ENCODE measurements at places on chromosomes 7 and 10.

DNA sequence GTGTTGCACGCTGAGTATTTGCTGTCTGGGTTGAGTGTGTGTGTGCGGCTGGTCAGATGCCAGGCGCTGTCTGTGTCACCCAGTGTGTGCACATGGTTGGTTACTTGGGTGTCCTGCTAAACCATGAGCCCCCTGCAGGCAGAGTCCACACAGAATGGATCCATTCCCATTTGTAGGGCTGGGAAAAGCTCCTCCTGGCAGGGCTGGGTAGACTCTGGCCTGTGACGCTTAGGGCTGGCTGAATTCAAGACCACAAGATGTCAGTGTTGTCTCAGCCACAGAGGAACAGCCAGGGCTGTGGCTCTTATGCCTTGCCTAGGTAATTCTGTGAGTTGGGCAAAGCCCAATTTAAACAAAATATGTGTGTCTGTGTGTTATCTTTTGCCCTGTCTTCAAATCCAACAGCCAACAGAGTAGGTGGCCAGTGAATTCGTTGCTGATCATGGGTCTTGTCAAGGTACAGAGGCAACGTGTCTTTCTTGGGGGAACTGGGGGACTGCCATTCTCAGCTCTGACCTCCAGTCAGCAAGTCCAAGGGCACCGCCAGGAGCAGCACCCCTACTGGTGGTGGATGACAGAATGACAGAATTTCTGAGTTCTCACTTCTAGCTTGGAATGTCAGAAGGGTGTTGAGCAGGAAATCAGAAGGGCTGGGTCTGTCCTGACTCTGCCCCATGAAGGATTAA lies 285.1 kb downstream of the CCSER2 start:
- no peak for DNase-seq

DNA sequence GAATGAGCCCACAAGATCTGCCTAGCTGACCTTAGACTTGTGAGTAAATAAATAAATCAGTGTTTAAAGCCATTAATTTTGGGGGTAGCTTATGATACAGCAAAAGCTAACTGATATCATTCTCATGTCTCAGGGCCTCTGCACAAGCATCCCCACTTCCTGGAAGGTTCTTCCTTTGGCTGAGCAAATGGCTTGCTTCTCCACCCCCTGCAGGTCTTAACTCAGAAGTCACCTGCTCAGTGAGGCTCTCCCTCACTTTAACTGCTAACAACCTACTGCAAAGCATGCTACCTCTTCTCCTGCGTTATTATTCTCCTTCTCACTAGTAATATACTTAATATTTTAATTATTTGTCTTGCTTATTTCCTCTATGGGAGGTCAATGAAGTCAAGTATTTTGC lies 167.3 kb downstream of the TPK1 start:
- no peak for DNase-seq

GRCh38 chr7:756231-756927 lies 29.3 kb upstream of the PRKAR1B start:
- DNase-seq: no peak

DNA sequence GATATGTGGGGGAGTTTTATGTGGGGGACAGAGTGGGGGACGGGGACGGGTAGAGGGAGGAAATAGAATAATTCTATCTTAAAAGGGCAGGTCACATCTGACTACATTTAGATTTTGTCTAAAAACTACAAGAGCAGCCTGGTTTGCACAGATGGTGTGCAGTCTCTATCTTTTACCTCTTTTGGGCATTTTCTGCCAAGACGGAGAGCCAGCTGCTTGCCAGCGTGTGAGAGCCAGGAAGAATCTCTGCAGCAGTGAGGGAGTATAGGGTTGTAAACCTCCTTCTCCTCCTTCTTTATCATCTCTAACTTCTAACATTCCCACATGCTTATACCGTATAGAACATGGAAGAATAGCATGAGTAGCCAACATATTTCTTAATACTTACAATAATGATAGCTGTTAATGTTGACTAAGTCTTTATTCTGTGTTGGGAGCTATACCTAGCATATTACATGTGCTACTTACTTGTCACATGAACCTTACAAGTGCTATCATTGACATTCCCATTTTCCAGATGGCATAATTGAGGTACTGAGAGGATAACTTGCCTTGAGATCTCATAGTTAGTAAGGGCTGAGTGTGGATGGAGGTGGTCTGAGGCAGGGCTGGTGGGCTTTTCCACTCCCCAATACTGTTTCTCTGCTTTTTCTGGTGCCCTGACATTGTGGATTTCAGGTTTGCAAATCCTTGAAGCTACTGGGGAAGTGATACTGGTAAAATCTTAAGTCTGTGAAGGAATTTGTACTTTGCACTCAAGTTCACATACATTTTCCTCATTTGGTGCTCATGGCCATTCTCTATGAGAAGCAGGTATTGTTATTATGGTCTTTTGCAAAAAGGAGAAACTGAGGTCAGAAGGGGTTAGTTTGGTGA lies 1.1 kb downstream of the ENTPD1 start:
- no peak for DNase-seq

DNA sequence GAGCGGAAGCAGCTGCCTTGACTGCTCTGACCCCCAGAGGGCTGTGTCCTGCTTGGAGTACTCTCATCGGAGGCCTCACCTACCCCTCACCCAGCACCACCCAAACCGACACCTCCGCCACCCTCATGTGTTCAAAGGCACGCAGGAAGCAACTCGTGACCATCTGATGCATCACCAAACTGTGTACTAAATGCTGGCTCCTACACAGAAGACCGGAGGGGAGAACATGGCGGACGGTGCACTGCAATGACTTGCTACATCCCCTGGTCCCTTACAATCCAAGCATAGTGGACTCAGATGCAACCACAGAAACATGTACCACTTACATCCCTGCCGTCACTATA lies 3.4 kb downstream of the PDAP1 start:
- no peak for DNase-seq

- no peak for DNase-seq
Observed at GRCh38 chr10:97514344-97514743, 15.6 kb downstream of the UBTD1 start.

DNA sequence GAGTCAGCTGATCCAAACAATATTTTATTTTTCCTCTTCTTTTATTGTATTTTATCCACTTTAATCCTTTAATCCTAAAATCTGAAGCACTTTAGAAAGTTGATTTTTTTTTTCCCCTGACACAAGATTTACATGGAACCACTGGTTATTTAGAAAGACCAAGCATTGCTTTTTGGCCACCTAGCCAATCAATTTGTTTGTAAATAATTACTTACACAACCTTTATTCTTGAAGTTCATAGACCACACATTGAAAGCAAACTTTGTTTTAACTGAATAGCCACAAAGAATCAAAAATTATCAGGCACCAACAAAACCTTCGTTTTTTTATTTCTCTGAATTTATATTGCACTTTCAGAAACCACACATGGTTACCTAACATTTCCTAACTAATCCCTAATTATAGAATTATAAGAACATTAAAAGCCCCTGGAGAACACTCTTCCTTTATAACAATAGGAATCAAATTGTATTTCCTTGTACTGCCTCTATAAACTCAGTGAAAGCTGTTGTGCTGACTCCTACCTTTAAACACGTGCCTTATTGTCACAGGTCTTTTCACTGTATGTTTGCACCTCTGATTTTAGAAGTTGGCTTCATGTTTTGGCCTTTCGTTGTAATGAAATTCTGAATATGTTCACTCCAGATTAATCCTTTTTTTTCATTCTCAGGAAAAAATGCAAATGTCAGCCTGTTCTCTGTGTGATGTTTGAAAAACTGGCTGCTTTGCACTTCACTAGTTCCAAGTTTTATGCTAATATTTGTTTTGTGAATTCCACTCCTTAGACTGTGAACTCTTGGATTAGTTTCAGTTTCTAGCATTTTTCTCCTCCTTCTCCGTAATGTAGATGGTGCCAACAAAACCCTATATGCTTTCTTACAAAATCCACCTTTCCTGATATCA lies 1511.9 kb downstream of the REEP3 start:
- DNase-seq: no peak

- no peak for DNase-seq
Observed at GRCh38 chr7:70114806-70115205, 516.5 kb downstream of the AUTS2 start.

Data from hematopoietic multipotent progenitor cell treated with erythropoietin and hydrocortisone succinate and interleukin-3 and kit ligand, for 15 days (in vitro differentiated cells).